ENCODE measurements at places on chromosomes 2 and 18.

- no peak for DNase-seq
Measured at GRCh38 chr2:147468963-147469362, 375.9 kb upstream of the ACVR2A start.

DNA sequence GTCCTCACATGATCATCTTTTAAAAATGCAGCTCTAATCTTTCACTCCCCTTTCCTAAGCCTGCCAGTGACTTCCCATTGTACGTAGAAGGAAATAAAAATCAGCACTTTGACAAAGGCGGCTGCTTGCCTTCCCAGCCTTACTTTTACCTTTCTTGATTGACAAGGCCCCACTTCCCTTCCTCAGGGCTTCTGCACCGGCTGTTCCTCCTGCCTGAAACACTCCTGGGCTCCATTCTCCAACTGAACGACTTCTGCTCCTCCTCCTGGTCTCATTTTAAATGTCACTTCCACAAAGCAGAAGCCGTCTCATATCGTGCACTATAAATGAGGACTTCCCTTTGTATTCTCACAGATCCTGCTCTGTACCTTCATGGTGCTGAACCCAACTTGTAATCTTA is 56.1 kb downstream of the OSBPL6 start:
- DNase-seq, result no peak

DNA sequence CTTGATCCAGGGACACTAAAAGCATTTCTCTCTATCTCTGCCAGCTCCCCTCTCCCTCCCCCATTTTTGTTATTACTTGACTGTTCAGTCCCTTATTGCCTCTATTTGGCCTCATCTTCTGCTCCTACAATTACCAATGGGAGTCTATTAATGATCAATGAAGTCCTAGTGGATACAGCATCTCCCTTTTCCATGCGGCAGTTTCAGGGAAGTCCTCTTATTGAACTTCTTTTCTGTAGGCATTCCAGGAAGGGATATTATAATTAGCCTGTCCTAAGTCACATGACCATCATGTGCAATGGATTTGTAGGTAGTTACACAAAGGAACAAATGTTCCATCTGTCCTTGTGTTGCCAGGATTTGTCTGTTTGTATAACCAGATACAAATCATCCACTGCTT is 495.1 kb upstream of the CNTNAP5 start:
- no peak for DNase-seq

DNA sequence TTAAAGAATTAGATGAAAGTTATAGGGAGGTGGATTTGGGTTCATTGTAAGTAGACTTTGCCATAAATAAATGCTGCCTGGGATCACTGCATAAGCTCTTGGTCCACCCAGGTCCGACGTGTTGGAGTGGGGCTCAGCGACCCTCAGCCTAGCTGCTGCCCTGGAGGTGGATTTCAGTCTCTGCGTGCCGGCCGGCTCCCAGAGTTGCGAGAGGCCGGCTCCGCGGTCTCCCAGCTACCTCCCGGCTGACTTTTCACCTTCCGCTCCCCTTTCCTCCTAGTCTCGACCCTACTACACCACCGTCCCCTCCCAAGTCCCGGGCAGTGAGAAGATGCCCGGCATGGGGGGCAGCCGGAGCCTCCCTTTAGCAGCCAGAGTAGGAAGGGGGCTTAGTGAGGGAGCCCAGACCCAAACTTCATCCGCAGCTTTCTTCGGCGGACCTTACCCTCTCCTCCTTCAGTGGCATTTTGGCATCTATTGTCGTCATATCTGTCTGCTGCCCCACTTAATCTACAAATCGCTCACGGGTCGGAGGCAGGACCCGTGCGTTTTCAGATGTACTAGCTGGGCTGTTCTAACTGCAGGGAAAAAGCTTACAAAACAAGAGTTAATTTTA is 8.1 kb downstream of the EMX1 start:
- no peak for DNase-seq

DNA sequence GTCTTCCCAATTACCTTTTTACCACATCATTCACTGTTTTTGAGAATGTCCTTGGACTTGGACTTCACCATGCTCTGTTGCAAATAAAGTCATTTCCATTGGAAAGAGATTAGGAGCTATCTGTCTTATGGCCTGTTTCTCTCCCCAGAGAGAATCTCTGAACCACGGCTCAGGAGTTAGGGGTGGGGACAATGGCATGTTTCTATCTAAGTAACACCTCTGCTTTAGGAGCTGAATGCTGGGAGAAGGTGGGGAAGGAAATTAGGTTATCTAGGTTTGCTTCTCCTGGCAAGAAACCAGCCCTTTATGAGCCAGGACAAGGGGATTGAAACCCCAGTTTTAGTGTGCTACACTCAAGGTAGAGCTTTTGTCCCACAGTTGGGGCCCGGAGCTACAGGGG is 86.3 kb downstream of the AGPS start:
- DNase-seq, result no peak
